ENCODE measurements at places on chromosomes 5 and 9. TPM values are rescaled to one million over a fixed set of nuclear protein-coding genes. Genes with fewer than 3 reads are reported as not detected.

- no peaks in the 10 kb centered on the region for H3K36me3 ChIP-seq
- DNase-seq, result no peak
- H3K4me1 ChIP-seq, result no peaks in the 10 kb centered on the region
- no peak overlapping the region for H3K4me3 ChIP-seq
These were observed 204.4 kb upstream of the TRIM32 start for GRCh38 chr9:116482740-116483139.

DNA sequence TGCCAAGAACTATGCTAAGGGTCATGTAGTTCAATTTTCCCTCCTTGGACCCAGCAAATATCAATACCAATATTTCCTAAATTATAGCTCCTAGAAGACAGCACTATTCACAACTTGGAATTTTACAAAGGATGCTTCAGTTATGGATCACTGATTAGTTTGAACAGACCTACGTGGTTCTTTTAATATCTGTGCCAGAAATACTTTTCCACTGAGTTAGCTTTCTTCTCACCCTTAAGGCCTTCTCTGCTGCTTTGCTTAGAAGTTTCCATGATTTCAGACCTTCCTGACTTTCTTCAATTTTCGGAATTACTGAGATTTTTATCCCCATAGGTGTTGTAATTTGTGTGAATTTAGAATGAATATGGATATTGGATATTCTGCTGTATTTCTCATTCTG lies 380.4 kb downstream of the PSAT1 start:
- no peak overlapping the region for H3K27ac ChIP-seq
- H3K4me1 ChIP-seq, result no peaks in the 10 kb centered on the region
- H3K4me3 ChIP-seq, result no peak overlapping the region
- no peaks in the 10 kb centered on the region for H3K27me3 ChIP-seq
- no peak for DNase-seq
- H3K36me3 ChIP-seq, result no peaks in the 10 kb centered on the region

GRCh38 chr9:101652601-101653175 lies 57.9 kb upstream of the PPP3R2 start:
- no peak for DNase-seq
- H3K27me3 ChIP-seq, result no peaks in the 10 kb centered on the region
- no peak overlapping the region for H3K27ac ChIP-seq
- H3K36me3 ChIP-seq, result no peaks in the 10 kb centered on the region
- no peaks in the 10 kb centered on the region for H3K4me1 ChIP-seq

- H3K27me3 ChIP-seq, result no peaks in the 10 kb centered on the region
- H3K36me3 ChIP-seq, result no peaks in the 10 kb centered on the region
- no peak overlapping the region for H3K27ac ChIP-seq
- H3K4me1 ChIP-seq, result no peaks in the 10 kb centered on the region
- no peak for DNase-seq
These were observed 247.6 kb upstream of the ACO1 start for GRCh38 chr9:32136700-32137339.

GRCh38 chr5:175694371-175695160 lies 36.7 kb downstream of the HRH2 start:
- H3K27me3 ChIP-seq, result 0 out of 2 replicates have a peak, but pooled peaks cover 4% of the 10 kb centered on the region
- H3K4me3 ChIP-seq, result no peak overlapping the region
- H3K4me1 ChIP-seq, result no peaks in the 10 kb centered on the region
- no peak overlapping the region for H3K27ac ChIP-seq

The GRM6 gene
- total RNA-seq, result not detected

GRCh38 chr5:178505639-178506407 lies 84.4 kb downstream of the COL23A1 start:
- no peaks in the 10 kb centered on the region for H3K4me1 ChIP-seq
- H3K27me3 ChIP-seq, result no peaks in the 10 kb centered on the region
- H3K36me3 ChIP-seq, result no peaks in the 10 kb centered on the region
- no peak for DNase-seq

The PKD2L2 gene
- not detected for total RNA-seq

GRCh38 chr9:31759703-31760102 lies 624.7 kb upstream of the ACO1 start:
- H3K4me3 ChIP-seq, result no peak overlapping the region
- DNase-seq, result no peak
- H3K4me1 ChIP-seq, result no peaks in the 10 kb centered on the region
- no peak overlapping the region for H3K27ac ChIP-seq

GRCh38 chr5:23269981-23270380 lies 237.4 kb upstream of the PRDM9 start:
- no peak overlapping the region for H3K27ac ChIP-seq
- H3K4me1 ChIP-seq, result no peaks in the 10 kb centered on the region
- DNase-seq, result no peak
- no peaks in the 10 kb centered on the region for H3K27me3 ChIP-seq

The LCN2 gene
- total RNA-seq, result not detected
